Mucosa of descending colon (tissue), 3 donors: ENCODE measurements at places on chromosomes 4 and X. TPM values are rescaled to one million over a fixed set of nuclear protein-coding genes. Genes with fewer than 3 reads are reported as not detected.

DNA sequence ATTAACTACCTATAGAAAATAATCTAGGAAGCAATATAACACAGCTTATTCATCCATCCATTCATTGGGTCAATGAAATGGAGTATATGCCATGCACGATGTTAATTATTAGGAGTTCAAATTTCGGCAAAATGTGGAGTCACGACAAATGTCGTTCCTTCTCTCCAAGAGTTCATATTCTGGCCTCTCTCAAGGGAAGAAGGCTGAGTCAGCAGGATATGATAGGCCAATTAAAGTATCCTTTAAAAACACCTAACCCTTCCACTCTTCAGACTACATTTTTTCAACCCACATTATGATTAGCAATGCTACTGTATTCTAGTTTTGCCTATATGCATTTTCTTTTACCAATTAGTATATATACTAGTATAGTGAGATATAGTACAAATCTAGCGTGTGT is 163.1 kb downstream of the LARP7 start:
- DNase-seq, result no peak

DNA sequence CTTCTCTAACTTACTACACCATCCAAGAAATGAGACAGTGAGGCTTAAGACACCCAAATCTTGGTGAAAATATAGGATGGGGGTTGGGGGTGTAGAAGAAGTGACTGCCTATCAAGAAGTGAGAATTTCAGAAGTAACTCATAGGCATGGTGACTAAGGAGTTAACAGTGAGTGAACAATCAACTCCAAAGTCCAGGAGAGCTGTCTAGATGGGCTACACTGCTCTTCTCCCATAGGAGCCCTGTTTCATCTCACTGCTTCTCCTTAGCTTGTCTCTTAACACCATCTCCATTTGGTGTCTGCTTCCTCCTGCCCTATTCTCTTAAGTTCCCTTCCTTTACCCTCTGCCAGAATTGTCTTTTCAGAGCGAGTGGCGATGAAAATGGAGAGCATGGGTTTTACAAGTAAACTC is 22.7 kb downstream of the FABP2 start:
- DNase-seq, result no peak

- DNase-seq, result no peak
Observed at GRCh38 chr4:125020089-125021034, 294.4 kb upstream of the FAT4 start.

GRCh38 chr4:181061787-181062186 is 1181.4 kb upstream of the TENM3 start:
- no peak for DNase-seq

DNA sequence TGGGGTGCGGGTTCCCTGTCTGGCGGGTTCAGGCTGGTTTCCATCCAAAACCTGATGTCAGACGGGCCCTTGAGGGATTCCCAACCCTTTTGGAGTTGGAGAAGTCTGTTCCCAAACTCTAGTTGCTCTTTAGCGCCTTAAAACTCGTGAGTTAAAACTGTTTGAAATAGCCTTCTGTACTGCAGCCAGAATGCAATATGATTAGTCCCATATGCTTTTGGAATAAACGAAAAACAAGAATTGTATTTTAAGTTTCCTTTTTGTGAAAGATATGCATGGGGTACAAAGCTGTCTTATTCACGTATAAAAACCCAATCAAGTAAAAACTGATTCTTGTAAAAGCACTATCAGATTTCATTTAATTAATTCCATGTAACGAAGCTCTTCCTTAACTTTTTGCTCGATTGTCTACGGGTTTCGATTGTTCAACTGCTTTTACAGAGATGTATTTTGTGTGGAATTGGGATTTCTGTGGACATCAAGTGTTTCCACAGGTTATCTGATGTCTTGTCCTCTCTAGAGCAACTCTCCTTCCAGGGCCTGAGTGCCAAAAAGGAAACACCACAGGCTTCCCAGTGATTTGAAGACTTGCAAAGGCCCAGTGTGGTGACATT is 49.5 kb downstream of the CLDN34 start:
- DNase-seq, result no peak

- DNase-seq, result no peak
Observed at GRCh38 chrX:68061206-68061535, 372.1 kb downstream of the OPHN1 start.

Gene ADAM29
- total RNA-seq, result not detected

Gene DRD5
- 0.13 TPM for total RNA-seq
